ENCODE measurements at places on chromosomes 2 and 18.

DNA sequence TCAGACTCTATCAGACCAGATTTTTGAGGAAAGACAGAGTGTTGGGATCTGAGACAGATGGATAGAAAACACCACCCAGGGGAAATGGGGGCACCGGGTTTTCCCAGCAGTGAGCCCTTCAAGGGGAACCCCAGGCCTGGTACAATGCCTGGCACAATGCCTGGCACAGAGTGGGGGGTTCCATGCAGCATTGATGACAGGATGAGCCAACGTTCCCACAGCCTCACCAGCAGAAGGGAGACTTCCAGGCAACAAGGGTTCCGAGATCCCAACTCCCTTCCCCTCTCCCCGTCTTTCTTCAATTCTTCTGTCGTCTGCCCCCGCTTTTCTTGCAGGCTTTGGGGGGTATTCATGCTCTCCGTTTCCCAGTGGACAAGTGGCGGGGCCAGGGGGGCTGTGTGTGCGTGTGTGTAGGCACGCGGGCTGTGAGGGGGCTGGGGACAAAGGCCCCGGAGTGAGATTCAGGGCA, 132.1 kb upstream of the HAAO start:
- no peak for DNase-seq

GRCh38 chr18:67599277-67599676, 82.8 kb upstream of the DSEL start:
- no peak for DNase-seq

DNA sequence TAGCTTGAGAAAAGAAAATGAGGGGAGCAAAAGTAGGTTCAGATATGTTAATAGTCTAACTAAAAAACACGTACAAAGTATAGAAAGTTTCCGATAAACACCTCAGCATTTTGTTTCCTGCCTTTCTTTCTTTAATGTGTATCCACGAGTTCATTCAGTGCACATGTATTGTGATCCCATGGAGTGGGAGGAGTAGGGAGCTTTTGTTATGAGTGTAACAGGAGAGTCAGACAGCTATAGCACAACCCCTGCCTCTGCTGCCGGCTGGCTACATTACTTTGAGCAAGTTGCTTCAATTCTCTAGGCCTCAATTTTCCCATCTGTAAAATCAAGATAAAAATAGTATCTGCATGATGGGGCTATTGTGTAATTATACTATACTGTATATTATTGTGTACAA, 249.2 kb upstream of the FIGN start:
- no peak for DNase-seq

- no peak for DNase-seq
Measured at GRCh38 chr2:118814368-118814767, 33.1 kb downstream of the EN1 start.

DNA sequence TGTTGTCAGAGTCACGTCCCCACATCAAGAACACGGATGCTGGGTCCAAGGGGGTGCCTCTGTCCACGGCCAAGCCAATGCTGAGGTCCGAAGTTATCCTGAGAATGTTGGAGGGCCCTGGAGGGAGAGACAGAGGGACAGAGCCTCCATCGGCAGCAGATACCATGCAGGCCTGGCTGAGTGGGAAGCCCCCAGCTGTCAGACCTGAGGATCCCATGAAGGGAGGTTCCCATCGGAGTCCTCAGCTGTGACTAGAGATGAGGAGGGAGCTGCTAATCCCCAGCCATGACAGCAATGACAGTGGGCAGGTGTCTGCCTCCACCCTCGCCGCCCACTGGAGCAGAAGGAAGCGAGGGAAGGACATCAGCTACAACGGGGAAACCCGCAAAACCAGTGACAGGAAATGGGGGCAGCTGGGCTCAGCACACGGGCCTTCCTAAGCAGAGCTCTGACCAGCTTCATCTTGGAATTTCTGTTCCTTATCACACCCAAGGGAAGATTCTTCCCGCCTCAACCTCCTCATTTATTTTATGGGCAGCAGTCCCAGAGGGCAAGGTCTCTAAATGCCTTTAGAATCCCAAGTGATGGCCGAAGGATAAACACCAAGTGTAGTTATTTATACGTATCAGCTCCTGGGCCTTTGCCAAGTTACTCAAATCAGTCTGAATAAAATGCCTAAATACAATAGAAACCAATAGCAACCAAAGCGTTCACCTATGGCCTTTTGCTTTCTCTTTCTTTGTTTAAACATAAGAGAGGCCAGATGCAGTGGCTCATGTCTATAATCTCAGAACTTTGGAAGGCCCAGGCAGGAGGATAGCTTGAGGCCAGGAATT, 32.2 kb downstream of the FAM178B start:
- DNase-seq = peak; percentile 84

DNA sequence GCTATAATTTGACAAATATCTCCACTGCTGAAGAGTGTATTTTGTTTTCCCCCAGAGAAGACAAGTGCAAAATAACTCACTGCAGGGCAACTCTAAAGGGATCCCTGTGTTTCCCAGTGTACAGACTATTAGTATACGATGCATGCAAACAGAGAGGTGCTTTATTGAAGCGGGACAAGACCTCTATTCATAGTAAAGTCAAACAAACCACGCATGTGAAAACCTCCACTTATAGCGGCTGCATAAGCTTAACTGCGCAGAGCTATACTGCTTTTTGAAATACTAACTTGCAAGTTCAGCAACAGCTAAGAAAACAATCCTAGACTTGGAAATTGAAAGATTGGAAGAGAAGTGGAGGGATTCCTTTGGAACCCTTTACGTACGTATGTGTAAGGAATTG, 15.6 kb downstream of the RNF144A start:
- DNase-seq = no peak

DNA sequence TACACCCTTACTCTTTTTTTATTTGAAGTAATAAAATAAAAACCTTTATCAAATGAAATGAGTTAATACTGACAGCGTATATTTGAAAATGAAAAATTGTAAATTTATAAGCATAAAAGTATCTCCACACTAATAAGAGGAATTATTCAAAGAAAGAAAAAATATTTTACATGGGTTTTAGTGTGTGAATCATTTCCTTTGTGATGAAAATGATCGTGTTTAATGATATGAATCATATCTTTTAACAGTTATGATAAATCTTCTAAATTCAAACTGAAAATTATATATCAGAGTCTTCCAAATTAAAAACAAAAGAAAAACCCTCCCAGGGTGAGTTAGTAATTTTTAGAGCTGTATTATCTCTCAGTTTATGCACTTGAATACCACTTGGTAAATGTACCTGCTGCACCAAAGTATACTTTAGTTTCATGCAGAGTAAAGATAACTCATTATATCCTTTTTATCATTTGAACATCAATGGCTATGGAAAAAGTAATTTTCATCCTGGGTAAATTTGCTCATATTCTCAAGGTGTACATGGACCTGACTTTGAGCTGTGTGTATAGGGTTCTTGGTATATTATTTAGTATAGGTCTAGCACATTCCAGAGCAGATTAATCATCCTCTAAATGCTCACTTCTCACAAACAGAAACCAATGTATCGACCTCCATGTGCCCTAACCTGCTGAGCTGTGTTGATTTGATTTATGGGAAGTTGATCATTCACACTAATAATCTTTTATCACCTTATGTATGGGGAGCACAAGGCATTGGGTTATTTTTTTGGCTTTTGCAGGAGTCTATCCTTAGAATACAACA, 98.7 kb upstream of the VWC2L start:
- no peak for DNase-seq

GRCh38 chr2:62375113-62375420, 130.9 kb downstream of the TMEM17 start:
- DNase-seq = peak; percentile 83

All from NCI-H69 (cell line).